ENCODE measurements at places on chromosomes 16 and 17.

GRCh38 chr16:57471852-57472664, 9.6 kb downstream of the POLR2C start:
- no peak for DNase-seq

DNA sequence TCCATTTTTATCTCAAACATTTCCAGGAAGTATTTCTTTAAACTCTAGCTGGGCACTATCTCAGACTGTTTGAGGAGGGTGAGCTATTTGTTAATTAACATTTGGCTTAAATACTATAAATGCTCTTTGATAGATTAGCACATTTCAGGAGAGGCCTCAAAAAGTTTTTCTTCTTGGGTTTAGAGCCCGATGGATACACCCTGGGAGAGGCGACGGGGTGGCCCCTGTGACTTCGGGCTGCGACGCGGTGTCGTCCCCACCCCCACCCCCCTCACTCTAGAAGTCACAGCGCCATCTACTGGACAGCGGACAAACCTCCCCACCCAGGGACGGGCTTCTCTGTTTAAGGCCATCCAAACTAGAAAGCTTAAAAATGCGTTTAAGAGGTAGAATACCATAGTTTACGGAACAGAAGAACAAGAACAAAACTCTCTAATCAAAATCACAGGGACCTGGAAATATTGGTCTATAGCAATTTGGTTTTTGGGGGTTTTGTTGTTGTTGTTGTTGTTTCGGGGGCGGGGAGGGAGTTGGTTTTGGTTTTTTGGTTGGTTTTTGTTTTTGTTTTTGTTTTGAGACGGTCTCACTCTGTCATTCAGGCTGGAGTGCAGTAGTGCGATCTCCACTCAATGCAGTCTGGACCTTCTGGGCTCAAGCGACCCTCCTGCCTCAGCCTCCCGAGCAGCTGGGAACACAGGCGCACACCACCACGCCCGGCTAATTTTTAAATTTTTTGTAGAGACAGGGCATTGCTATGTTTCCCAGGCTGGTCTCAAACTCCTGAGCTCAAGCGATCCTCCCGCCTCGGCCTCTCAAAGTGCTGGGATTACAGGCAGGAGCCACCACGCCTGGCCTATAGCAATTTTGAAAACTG, 254.4 kb downstream of the C16orf95 start:
- DNase-seq, result peak; percentile 34

DNA sequence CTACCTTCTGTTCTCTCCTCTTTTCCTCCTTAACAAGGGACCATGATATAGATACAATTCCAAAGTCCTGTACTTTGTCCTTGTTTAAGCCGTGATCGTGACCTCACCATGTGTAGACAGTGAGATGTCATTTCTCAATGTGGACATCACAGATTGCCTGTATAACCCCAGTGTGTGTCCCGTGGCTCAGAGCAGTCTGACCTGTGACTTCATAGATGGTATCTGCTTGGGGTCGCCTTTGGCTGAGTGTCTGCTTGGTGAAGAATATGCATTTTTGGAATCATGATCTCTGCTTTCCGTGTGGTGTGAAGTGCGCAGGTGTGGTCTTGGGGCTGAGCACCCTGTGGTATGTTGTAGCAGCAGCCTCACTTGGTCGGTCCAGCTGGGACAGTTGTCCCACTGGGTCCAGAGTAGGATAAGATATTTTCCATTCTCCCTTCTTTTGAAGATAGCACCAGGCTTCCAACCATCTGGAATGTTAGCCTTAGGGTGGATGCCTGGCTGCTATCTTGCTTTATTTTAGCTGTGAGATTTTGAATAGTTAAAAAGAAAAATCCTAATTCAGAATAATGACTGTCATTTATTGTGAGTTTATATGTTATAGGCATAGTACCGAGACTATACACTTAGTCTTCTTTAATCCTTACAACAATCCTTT, 13.4 kb downstream of the MSI2 start:
- DNase-seq, result no peak

- no peak for DNase-seq
These were observed 674.0 kb upstream of the SOX9 start for GRCh38 chr17:71446645-71447437.

DNA sequence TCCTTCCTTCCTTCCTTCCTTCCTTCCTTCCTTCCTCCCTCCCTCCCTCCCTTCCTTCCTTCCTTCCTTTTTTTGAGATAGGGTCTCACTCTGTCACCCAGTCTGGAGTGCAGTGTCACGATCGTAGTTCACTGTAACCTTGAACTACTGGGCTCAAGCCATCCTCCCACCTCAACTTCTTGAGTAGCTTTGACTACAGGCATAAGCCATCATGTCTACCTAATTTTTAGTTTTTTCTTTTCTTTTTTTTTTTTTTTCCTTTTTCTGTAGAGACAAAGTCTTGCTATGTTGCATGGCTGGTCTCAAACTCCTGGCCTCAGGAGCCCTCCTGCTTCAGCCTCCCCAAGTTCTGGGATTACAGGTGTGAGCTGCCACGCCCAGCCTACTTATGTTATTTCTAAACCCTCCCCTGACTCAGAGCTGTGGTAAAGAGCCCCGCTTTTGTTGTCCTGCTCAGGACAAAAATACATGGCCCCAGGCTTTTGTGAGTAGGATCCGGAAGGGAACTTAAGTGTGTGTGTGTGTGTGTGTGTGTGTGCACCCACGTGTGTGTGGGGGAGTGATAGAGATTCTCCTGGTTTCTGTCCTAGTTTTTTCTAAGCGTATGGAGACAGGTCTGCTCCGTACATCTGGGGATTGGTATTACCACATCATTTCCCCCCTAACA, 67.1 kb downstream of the PRKCB start:
- no peak for DNase-seq

GRCh38 chr16:49376206-49376605, 2.6 kb downstream of the C16orf78 start:
- no peak for DNase-seq

GRCh38 chr16:50778284-50779163, 36.6 kb downstream of the CYLD start:
- DNase-seq, result no peak
